Hindlimb muscle (tissue), 1 donor: ENCODE measurements at places on chromosomes 7 and 10. TPM values are rescaled to one million over a fixed set of nuclear protein-coding genes. Genes with fewer than 3 reads are reported as not detected.

PDSS1 gene
- polyA plus RNA-seq: 7.3 TPM

DNA sequence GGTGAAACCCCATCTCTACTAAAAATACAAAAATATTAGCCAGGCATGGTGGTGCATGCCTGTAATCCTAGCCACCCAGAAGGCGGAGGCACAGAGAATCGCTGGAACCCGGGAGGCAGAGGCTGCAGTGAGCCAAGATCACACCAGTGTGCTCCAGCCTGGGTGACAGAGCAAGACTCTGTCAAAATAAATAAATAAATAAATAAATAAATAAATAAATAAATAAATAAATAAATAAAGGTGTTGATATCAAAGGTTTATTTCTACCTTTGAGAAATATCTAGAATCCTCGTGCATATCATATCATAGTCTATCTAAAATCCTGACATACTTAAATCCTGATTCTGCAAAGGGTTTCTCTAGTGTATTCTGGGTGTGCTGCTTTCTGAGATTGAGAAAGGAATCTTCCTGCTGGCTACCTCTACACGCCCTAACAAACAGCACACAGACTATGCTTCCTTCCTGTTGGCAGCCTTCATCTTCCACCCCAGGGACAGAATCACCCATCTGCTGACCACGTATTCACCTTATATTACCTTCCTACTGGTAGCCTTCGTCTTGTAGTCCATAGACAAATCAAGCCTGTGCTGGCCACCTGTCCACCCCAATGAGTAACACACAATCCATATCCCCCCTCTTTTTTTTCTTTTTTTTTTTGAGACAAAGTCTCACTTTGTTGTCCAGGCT is 8.7 kb downstream of the ABLIM1 start:
- no peak for DNase-seq

DNA sequence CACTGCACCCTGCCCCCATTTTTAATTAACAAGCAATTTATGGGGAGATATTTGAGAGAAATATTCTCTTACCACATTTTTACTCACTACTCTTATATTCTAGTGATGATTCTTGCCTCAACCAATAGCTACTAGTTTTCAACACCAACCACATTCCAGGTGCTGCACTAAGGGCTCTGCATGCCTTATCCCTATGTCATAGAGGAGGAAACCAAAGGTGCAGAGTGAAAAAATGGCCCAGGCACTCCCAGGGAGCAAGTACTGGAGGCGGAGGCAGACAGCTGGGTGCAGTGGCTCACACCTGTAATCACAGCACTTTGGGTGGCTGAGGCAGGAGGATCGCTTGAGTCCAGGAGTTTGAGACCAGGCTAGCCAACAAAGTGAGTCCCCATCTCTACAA is 35.5 kb upstream of the TPST1 start:
- DNase-seq: no peak

DNA sequence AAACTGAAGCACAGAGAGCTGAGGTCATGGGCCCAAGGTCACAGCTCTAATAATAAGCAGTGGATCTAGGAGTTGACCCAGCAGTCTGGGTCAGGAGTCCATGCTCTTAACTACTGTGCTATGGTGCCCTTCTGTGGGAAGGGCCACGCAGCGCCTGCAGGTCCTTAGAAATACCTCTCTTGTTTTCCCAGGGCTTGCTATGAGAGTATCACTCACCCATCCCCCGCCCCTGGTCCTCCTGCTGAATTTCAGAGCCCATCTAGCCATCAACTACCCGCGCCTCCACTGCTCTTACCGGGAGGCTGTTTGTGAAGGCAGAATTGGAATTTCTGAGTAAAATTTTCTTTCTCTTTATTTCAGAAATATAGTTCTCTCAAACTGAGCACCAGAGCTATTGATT is 27.3 kb upstream of the CRHR2 start:
- no peak for DNase-seq

DNA sequence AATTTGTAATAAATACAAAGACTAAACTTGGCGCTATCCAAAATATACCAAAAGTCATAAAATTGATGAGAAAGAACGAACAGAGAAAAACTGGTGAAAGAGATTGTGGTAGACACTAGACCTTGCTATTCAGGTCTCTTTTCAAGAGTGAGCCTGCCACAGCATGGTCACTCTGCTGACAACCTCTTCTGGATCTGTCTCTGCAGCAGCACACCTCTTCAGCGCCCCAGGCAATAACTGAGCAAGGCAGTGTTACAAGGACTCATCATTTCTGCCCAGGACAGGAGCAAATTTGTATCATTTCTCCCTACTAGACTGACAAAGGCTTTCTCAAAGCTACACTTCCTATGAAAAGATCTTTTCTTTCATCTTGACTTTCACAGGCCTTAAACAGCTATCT is 976.0 kb downstream of the DNAJB9 start:
- DNase-seq: no peak

CUZD1 gene
- 1.0 TPM for polyA plus RNA-seq

GRCh38 chr7:109950821-109951564 is 1139.9 kb upstream of the LRRN3 start:
- no peak for DNase-seq

DNA sequence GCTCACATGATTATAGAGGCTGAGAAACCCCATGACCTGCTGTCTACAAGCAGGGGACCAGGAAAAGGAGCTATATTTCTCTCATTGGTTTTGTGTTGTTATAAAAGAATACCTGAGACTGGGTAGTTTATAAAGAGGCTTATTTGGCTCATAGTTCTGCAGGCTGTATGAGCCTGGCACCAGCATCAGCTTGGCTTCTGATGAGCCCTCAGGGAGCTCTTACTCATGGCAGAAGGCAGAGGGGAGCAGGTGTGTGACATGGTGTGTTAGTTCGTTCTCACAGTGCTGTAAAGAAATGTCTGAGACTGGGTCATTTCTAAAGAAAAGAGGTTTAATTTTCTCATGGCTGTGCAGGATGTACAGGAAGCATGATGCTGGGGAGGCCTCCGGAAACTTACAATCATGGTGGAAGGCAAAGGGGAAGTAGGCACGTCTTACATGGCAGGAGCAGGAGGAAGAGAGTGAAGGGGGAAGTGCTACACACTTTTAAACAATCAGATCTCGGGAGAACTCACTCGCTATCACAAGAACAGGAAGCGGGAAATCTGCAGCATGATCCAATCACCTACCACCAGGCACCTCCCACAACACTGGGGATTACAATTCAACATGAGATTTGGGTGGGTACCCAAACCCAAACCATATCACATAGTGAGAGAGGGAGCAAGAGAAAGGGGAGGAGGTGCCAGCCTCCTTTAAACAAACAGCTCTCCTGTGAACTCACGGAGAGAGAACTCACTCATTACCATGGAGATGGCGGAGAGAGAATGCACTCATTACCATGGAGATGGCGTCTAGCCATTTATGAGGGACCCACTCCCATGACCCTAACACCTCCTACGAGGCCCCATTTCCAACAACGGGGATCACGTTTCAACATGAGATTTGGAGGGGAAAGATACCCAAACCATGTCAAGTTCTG is 133.4 kb downstream of the JCAD start:
- DNase-seq: no peak

- no peak for DNase-seq
Measured at GRCh38 chr10:127374074-127374680, 174.9 kb upstream of the NPS start.

DNA sequence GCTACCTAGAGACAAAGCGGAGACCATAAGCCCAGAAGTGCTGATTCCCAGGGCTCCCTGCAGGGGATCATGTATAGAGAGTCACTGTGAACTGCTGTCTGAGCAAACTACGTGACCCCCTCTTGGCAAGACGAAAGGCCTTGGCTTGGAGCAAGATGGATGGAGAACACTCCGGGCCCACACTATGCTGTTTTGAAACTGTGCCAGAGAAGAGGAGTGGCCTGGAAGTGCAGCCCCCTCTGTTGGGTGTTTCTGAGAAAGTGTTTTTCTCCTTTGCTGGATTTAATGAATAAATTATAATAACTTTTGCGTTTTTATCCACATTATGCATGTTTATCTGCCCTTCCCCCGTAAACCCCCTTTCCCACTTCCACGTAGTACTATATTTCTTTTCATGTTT is 639.3 kb upstream of the GALNT17 start:
- DNase-seq: no peak

DNA sequence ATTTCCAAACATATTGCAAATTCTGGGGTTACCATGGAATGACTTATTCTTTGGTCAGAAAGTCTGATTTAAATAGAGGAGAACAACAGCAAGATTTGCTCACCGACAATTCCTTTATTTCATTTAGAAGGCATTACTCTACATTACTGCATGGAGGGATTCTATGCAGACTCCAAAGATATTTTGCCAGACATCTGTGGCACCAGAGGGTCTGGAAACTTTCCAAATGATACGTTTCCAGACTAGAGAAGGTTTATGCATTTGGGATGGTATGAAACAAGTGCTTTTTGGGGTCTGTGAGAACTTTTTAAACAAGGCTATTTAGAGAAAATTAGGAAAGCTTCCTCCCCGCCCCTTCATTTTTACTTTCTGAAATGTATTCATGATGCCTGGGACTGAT is 125.3 kb downstream of the SAMD9 start:
- DNase-seq: no peak

RARRES2 gene
- polyA plus RNA-seq: 60.4 TPM

DNA sequence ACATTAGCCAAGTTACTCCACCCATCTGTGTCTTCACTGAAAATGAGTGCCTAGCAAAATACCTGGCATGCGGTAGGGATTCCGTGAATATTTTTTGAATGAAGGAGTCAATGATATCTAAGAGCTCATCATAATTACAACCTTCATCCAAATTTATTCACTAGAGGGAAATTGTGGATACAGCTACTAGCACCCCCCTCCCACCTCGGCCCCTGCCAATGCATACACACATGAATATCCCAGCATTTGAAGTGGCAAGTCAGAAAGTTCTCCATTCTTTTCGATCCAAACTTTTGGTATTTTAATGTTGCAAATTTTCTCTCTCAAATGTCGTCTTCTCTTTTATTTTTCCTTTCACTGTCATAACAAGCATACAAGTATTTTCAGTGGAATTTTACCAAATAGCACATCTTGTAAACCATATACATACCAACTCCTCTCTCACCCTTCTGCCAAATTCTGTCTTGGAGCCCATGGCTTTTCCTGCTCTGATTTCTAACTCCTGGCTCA is 164.3 kb downstream of the GRID1 start:
- no peak for DNase-seq

HOXA7 gene
- 13.5 TPM for polyA plus RNA-seq

BMPER gene
- 5.8 TPM for polyA plus RNA-seq

- DNase-seq: no peak
Measured at GRCh38 chr7:451255-452225, 68.1 kb downstream of the PDGFA start.

UTF1 gene
- polyA plus RNA-seq: not detected

GRCh38 chr7:42492920-42493319 is 255.9 kb upstream of the GLI3 start:
- peak; percentile 7 for DNase-seq

- no peak for DNase-seq
Measured at GRCh38 chr10:24307696-24308485, 99.0 kb downstream of the KIAA1217 start.
